ENCODE measurements at places on chromosomes 3 and 15.

- DNase-seq = no peak
These were observed 79.2 kb downstream of the ABI3BP start for GRCh38 chr3:100913870-100914648.

GRCh38 chr3:70607469-70607868 lies 295.0 kb upstream of the MDFIC2 start:
- no peak for DNase-seq

DNA sequence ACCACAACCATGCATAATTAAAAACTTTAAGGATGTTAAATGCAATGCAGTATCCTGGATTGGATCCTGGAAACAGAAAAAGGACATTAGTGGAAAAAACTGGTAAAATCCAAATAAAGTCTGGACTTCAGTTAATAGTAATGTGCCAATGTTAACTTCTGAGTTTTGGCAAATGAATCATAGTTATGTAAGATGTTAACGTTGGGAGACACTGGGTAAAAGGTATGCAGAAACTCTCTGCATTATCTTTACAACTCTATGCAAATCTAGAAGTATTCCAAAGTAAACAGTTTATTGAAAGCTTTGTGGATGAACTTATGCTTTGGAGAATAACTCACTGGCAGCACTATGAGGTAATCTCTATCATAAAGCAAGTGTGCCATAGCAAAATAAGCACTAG lies 357.4 kb downstream of the RORA start:
- peak; percentile 10 for DNase-seq

DNA sequence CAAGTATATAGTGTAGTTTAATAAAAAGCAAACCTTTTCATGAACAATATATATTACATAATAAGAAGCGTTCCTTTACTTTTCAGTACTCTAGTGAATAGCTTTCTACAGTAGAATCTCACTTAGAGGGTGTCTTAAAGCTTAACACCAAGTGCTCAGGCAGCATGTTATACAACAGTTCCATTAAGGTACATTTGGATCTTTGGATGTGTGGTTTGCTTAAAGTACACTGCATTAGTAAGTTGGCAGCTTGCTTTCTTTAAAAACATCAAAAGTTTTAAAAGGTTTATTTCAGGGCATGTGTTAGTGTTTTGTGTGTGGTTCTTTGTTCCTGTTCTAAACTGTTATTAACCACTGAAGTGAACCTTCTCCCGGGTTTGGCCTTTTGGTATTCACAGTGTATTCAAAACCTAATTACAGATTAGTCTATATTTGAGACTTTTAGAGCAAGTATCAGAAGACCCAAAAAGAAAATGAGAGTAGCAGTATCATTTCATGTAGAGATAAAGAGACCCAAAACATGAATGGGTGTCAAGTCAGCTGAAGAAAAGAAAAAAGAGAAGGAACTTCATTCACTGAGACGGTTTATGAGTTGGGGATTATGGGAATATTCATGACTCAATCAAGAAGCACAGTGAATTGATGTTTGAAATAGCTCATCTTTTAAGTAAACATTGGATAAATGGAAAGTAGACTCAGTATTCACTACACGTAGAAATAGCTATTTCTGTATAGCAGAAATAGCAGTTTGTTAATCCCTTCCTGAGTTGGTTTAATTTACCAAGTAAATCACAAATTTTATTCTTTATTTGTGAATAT lies 93.9 kb downstream of the OPA1 start:
- DNase-seq = no peak

GRCh38 chr3:88148651-88149050 lies 1.1 kb upstream of the C3orf38 start:
- DNase-seq = no peak

- DNase-seq = no peak
These were observed 974.6 kb upstream of the CFAP20DC start for GRCh38 chr3:60024400-60024799.

- DNase-seq = no peak
These were observed 299.2 kb downstream of the FHIT start for GRCh38 chr3:60952055-60952454.
